ENCODE measurements at places on chromosomes 5 and 9. TPM values are rescaled to one million over a fixed set of nuclear protein-coding genes. Genes with fewer than 3 reads are reported as not detected.

CEL gene
- total RNA-seq: 0.16 TPM

HNRNPAB gene
- 175 TPM for total RNA-seq

ACTBL2 gene
- 16.5 TPM for total RNA-seq

APBA1 gene
- total RNA-seq: 8.0 TPM

PCDHGA9 gene
- total RNA-seq: 6.1 TPM

Measured in mesangial cell (primary cell).